ENCODE measurements at places on chromosomes 3 and 15.

DNA sequence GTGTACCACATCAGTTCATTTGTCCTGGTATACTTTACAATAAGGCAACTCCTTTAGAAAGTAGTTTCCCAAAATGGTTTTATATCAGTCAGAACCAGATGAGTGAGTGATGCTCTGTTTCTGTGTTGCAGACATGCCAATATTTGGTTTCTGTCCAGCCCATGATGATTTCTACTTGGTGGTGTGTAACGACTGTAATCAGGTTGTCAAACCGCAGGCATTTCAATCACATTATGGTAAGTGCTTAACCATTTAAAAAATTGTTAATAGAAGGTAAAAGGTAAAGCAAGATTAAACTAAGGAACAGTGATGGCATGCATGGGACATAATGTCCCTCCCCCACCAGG, 40.0 kb upstream of the SCAANT1 start:
- DNase-seq, result no peak

GRCh38 chr3:53254509-53255422, 1.1 kb downstream of the TKT start:
- DNase-seq, result peak; percentile 87

DNA sequence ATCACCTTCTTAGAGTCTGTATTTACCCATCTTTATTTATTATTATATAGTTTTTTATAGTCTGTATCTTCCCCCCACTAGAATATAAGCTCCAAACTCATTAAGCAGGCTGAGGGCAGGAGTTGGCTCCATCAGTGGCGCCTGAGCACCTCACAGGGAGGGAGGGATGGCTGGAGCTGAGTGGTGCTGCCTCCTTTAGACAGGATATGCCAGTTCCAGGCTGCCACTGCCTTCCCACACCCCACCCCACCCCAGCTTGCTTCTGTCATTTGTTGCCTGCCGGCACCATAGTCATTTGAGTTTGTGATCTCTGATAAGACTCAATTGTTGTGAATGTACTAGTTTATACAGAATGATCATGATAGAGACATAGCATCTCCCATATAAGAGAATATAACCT, 85.5 kb downstream of the KLHL25 start:
- peak; percentile 30 for DNase-seq

GRCh38 chr3:163924600-163924999, 1153.7 kb downstream of the SI start:
- no peak for DNase-seq

- no peak for DNase-seq
Observed at GRCh38 chr3:16090706-16091105, 83.8 kb upstream of the GALNT15 start.

GRCh38 chr3:169350228-169350627, 313.3 kb downstream of the MECOM start:
- no peak for DNase-seq

GRCh38 chr15:50767332-50767861, 1.9 kb upstream of the SPPL2A start:
- peak; percentile 55 for DNase-seq

DNA sequence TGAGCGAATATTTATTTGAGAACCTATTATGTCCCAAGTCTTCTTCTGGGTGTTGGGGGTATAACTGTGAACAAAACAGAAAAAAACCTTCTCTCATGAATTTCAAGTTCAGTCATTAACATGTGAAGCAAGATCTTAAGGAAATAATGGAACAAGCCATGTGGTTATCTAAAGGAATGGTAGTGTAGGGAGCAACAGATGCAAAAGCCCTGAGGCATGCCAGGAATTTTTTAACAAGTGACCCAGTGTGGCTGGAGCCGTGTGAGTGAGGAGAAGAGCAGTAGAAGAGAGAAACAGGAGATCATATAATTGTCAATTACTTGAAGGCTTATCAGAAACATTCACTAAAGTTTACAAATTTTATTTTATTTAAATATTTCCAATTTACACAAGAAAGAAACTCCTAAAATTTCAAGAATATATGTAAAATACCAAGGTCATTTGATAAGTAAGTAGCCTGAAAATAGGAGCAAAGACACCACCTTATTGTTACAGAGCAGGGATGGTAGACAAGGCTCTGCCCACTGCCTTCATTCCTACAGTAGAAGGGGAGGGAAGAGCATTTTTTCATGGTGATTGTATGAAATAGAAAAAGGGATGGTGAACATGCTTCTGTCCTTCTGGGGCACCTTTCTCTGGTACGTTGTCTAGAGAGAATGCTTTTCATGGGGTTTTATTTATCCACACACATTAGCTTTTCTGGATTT, 345.1 kb downstream of the PLOD2 start:
- DNase-seq, result no peak

- DNase-seq, result no peak
Observed at GRCh38 chr3:129575997-129576384, 30.5 kb downstream of the PLXND1 start.

DNA sequence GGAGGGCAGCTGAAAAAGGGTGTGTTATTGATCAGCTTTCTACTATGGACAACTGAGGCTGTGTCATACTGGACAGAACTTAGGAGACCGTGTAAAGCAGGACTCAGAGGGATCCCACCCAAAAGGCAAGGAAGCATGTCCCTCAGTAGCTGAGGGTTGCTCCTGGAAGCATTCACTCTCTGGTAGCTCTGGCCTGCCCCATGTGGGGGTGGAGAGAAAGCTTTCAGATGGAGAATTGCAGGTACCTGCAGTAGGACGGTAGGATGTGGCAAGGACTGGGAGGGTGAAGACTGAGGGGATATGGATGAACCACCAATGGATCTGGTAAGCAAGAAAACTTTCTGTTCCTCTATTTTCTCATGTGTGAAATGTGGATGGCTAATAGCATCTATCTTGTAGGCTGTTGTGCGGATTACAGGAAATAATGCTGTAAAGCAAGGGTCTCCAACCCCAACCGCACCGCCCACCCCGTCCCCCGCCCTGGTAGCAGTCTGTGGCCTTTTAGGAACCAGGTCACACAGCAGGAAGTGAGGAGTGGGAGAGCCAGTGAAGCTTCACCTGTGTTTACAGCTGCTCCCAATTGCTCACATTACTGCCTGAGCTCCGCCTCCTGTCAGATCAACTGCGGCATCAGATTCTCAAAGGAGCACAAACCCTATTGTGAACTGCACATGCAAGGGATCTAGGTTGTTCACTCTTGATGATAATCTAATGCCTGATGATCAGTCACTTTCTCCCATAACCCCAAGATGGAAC, 157.7 kb upstream of the PROK2 start:
- DNase-seq, result no peak

DNA sequence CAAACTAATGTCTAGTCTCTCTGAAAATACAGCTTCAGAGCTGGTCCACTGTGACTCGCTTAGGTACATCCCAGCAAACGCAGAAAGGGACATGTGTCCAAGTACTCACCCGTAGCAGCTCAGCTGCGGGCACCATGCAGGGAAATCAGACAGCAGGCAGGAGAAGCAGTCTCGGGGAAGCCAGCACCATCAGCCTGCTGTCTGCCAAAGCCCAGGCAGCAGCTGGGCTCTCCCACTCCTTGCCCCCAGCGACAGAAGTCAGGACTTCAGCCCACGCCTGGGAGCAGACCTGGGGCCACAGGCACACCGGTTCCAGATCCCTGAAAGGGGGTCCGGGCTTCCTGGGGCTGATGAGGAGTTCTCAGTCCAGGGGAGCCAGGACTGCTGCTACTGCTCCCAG, 34.9 kb downstream of the SEMA5B start:
- DNase-seq, result no peak

- no peak for DNase-seq
Observed at GRCh38 chr3:48945432-48945831, 26.8 kb downstream of the ARIH2 start.

DNA sequence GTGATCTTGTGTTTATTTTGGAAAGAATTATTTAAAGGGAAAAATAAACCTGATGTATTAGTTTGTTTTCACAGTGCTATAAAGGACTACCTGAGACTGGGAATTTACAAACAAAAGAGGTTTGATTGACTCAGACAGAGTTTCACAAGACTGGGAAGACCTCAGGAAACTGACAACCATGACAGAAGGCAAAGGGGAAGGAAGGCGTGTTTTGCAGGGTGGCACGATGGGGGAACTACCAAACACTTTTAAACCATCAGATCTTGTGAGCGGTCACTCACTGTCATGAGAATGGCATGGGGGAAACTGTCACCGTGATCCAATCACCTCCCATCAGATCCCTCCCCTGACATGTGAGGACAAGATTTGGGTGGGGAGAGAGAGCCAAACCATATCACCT, 87.0 kb downstream of the TP63 start:
- no peak for DNase-seq

Data from colonic mucosa (tissue), 4 donors.